Stimulated activated CD8-positive, alpha-beta memory T cell treated with anti-CD3 and anti-CD28 coated beads, Interleukin-2, amount 100 ng/mL, for 1 hour (primary cell): ENCODE measurements at places on chromosomes 5 and 9.

GRCh38 chr5:50744776-50745175 lies 78.3 kb downstream of the PARP8 start:
- DNase-seq: no peak

- no peak for DNase-seq
Measured at GRCh38 chr5:150009671-150010387, 9.3 kb downstream of the HMGXB3 start.

GRCh38 chr5:61182449-61182848 lies 20.2 kb upstream of the SMIM15 start:
- DNase-seq: no peak

- no peak for DNase-seq
Measured at GRCh38 chr5:171578049-171578828, 158.8 kb downstream of the FGF18 start.

DNA sequence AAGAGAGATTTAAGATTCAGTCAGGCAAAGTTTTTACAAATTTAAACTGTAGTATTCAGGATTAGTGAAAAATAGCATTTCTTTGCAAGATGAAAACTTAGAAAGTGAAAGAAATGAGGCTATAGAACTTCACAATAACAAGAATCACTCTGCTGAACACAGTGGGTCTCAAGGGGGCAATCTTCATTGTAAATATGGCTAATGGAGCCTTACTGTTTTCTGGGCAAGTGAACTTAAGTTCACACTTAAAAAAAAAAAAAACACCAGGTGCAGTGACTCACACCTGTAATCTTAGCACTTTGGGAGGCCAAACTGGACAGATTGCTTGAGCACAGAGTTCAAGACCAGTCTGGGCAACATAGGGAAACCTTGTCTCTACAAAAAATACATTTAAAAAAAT lies 175.9 kb upstream of the SNX2 start:
- no peak for DNase-seq

GRCh38 chr9:80231318-80232236 lies 659.8 kb downstream of the TLE4 start:
- no peak for DNase-seq

GRCh38 chr5:32058101-32058500 lies 116.0 kb downstream of the GOLPH3 start:
- DNase-seq: no peak

DNA sequence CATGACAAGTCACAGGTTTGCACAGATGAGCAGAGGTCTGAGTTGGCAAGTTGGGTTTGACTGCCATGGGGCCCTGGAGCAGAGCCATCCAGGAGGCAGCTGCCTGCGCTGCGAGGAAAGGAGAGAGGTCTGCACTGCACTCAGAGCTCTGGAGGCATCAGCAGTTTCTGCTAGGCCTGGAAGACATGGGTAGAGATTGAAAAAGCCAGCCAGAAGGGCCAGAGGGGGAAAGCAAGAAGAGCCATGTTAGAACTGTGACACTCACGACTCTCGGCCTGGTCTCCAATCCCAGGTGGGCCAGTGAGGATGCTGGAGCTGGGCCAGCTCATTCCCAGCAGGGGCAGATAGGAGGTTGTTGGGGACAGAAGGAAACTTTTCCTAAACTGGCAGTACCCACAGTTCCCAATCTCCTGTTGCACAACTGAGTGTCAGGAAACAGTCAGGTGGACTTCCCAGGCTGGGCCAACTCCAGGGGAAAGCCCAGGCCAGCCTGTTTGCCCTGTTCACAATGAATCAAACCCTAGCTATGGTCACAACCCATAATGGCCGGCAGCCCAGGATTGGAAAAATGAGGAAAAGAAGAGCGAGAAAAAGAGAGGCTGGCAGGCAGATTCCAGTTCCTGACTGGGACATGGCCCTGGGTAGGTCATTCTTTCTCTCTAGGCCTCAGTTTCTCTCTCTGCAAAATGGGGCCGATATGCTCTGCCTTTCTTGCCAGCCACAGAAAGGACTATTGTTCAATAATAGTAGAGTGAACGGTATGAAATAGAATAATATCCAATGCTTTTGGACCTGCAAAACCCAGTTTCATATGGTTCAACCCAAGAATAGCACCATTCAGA lies 7.8 kb upstream of the ORM1 start:
- DNase-seq: no peak

DNA sequence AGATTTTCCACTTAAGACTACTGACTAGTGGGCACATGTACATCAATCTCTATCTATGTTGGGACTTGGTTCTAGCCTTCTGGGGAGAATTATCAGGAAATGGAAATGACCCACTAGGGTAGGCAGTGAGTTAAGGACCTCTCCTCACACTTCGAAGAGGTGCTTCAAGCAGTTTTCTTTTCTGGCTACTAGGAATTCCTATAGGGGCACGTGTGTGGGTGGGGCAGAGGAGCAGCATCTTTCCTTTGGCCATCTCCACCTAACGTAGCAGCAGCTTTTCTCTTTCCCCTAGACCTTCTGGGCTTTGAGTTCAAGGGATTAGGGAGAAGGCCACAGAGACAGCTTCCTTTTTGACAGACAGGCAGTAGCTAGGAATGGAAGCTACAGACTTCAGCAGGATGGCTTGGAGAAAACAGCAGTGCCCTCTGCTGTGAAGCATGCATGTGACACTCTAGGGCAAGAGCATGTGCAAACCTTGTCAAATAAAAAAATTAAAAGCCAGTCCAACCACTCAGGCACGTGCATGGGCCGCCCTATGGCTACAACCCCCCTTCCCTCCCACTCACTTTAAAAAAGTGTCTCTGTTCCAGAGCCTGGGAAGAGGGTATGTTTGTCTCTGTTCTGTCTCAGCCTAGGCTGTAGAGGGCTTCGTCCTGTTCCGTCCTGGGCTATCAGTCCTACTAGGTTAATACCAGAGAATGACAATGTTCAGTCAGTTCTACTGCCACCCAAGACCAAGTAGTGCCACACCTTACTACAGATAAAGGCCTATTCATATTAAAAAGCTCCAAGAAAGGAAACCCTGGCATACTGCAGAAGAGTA lies 8.7 kb upstream of the GFRA3 start:
- DNase-seq: no peak

DNA sequence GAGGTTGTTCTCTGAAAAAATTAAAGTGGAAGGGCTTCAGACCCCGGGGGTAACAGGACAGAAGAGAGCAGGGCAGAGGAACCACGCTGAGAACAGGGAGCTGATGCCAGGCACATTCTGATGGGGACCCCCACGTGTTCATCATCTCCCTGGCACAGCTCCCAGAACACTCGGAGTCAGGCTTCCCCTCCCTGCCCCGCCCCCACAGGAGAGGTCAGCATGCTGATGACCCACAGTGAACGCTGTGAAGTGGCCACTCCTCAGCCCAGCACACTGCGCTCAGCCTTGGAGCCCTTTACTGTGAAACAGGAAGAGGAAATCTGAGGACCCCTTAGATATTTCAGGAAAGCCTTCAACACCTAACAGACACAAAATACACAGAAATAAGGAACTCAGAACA lies 16.4 kb downstream of the RETREG1 start:
- DNase-seq: no peak

DNA sequence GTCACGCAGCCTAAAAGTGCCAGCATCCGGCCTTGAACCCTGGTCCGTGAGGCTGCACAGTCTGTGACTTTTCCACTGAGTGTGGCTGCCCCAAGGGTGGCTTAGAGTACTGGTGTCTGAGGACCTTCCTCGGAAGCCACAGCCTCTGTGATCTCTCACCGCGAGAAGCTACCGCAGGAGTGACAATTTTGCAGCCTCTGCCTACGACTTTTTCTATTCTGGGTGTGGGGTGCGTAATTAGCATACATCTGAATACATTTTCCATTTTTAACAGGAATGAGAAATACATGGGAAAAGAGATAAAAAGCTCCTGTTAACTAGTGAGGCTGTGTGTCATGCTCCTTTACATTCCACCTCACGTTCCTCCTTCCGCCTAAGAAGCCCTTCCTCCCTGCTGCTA lies 48.3 kb upstream of the HRH2 start:
- DNase-seq: no peak

DNA sequence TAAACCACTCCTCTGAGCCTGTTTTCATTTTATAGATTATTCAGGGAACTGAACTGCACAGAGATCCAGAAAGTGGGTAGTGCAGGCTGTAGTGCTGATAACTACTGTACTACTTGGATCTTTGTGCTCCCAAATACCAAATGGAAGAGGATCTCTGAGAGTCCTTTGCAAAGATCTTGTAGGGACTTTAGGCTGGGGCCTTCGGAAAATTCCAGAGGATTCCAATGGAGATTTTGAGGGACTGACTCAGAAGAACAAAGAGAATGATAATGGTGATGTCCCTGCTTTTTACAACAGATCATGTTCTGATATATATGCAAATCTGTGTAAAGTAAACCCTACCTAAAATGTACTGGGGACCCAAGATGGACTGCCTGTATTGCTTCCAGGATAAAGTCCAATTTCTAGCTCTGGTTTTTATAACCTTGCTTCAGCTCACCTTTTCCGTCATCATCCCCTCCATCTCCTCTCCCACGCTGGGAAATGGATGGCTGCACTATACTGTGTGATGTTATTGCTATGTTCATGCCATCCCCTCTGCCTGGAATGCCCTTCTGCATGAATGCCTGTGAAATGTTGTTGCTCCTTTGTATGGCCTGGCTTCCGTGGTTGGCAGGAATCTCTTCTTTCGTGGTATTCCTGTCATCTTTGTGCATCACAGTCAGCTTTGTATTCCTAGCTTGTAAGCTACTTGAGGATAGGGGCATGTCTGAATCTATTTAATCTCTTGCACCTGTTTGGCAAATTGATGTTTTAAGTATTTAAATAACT lies 9.7 kb upstream of the PSMD5 start:
- DNase-seq: no peak

DNA sequence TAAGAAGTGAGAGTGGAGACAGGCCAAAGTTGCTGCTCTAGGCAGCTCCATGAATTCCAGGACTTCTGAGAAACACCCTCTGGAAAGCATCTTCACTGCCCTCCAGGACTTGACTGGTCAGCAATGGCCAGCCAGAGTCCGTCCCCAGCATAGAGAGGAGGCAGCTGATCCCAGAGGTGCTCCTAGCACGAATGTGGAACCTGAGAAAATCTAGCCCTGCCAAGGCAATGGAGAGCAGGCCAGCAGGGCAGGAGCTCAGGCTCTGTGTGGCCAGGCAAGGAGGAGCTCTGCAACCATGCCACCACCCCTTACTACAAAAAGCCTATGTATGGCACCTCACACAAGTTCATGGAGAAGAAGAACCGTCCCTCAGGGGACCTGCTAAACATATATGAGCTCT lies 56.1 kb upstream of the SPTLC1 start:
- no peak for DNase-seq

DNA sequence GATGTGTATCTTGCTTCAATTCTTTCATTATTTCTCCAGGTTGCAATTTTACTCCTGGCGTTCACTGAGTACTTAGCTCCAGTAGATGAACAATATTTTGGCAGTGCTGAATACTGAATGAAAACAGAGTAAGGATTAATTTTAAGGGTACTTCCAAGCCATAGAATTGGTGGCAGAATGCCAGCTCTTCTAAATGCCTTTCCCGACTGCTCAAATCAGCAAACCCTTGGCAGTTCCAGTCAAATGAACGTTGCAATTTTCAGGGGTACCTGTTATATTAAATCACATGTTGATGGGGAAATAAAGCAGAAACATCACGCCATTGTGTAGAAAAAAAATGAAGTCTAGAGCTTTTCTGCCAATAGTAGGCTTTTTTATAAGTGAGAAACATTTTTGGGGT lies 282.4 kb upstream of the RPS23 start:
- DNase-seq: no peak

DNA sequence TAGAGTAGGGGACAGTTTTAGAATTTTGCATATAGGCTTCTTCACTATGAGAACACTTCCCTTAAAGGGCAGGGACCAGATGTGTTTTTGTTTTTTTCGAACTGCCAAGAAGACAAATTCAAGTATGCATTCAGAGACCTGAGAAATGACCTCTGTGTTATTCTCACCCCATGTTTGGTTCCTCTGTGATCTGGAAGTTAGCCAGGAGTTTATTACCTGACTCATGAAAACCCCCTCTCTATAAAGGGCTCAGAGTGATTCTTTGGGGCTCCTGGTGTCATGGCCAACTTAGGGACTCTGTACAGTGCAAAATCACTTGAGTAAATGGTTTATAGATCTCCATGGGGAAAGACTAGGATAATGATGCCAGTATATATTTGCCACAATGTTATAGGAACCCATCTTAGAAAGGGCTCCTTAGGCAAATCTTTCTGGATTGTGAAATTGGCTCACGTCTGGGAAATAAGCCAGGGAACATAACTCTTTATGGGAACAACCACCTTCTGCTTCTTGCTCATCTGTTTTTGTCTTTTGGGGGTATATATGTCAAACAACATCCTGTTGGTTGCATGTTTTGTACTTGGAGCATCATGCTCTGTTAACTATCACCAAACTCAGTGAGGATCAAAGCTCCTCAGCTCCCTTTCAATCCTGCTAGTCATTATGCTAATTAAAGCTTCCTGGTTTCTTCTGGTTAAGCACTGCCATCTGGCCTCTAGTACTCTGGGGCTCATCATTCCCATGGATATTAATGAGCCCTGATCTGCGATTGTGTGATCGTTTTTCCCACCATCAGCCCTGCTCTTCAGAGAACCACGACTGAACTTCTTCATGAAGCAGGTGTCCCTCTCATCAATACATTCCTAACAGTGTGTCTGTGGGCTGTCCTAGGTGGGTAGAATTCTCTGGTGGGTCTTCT lies 173.4 kb upstream of the CDH12 start:
- no peak for DNase-seq

DNA sequence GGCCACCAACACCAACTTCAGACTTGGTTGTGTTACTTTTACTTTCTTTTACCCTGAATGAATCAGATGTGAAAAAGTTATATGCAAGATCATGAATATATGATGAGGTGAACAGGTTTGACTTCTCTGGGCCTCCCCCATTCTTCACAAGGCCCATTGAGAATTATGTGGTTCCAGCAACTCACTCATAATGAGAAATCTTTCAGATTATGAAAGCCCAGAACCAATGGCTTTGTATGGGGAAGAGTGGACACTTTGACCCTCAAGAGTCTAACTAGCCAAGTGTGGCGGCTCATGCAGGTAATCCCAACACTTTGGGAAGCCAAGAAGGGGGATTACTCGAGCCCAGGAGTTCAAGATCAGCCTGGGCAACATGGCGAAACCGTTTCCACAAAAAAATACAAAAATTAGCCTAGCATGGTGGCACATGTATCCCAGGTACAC lies 16.1 kb upstream of the LNPEP start:
- DNase-seq: no peak

DNA sequence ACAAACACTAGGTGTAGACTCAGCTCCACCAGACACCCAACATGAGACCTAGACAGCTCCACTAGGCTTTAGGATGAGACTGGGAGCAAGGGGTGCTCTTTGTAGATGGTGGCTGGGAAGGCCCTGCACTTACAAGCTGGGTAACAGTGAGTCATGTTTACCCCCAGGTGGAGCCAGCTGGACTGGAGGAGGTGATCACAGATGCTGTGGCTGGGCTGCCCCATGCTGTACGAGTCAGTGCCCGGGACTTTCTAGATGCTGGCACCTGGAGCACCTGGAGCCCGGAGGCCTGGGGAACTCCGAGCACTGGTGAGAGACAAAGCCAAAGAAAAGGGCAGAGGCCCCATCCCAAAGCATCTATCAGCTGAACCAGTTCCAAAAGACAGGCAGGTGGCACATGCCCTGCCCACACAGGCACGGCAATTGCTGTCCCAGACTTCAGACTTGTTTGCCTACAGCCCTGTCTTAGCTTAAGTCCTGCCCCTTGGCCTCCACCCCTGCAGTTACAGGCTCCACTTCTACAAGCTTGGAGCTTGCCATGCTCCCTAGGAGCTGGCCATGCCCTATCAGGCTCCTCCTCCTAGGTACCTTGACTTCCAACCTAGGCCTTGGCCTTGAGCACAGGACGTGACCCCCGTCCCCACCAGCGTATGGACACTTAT lies 2.7 kb downstream of the CCL27 start:
- no peak for DNase-seq
